Smooth muscle cell of bladder (primary cell): ENCODE measurements at places on chromosomes 2 and 18. TPM values are rescaled to one million over a fixed set of nuclear protein-coding genes. Genes with fewer than 3 reads are reported as not detected.

The SERPINB13 gene
- not detected in 2 replicates for total RNA-seq

The HOXD13 gene
- total RNA-seq: 0.09 and 0.28 TPM in 2 replicates

The SPATA3 gene
- not detected in 2 replicates for total RNA-seq

The OSR1 gene
- total RNA-seq: 12.1 and 36.5 TPM in 2 replicates

The ALLC gene
- not detected in 2 replicates for total RNA-seq
